ENCODE measurements at places on chromosomes 12 and 14.

- DNase-seq, result peak; percentile 15
Measured at GRCh38 chr14:104601786-104602185, 2.8 kb downstream of the TMEM179 start.

GRCh38 chr14:33700052-33700451 is 250.8 kb downstream of the EGLN3 start:
- peak; percentile 25 for DNase-seq

DNA sequence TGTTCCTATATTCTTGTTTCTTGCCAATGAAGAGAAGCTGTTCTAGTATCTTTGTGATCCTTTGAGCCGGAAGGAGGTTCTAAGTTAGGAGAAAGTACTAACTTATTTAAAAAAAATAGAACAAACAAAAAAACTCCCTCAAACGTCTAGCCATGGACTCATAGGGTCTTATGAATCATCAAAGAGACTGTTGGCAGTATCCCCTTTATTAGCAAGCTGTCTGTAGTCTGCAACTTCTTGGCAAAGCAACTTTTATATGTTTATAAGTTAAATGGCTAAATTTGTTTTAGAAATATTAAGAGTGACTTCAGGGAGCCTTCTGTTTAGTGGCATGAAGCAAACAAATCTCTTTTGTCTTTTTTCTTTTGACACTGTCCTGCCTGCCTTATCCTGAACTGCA is 291.9 kb downstream of the FUT8 start:
- peak; percentile 40 for DNase-seq

DNA sequence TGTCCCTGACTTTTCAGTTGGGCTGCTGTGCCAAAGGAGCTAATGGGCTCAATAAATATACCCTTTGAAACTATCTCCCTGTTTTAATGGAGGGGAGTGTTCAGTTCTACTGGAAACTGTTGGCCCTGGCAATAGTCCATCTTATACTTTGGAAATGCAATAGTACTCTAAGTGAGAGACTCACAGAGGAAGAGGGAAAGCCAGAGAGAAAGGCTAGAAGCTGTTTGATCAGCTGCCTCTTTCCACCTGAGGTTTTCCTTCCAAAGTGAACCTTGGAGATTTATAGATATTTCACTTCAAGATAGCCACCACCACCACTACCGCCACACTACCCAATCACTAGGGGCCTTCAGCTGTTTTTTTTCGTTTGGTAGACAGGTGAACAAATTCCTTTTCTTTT is 93.6 kb upstream of the CCDC91 start:
- DNase-seq, result no peak

DNA sequence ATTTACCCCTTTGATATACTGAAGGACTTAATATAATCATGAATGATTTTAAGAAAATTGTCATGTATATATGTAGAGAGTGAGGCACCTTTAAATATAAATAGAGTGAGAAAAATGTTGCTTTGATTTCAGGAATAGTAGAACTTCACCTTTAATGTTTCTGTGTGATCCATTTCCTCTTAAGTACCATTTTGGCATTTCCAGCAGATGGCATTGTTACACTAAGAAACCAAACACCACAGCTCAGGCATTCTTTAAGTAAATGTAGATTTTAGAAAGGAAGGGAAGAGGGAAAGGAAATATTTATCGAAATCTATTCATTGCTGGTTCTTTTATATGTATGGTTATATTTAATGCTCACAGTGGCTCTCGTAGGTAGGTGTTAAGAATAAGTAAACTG is 556.7 kb upstream of the FBXO33 start:
- peak; percentile 13 for DNase-seq

DNA sequence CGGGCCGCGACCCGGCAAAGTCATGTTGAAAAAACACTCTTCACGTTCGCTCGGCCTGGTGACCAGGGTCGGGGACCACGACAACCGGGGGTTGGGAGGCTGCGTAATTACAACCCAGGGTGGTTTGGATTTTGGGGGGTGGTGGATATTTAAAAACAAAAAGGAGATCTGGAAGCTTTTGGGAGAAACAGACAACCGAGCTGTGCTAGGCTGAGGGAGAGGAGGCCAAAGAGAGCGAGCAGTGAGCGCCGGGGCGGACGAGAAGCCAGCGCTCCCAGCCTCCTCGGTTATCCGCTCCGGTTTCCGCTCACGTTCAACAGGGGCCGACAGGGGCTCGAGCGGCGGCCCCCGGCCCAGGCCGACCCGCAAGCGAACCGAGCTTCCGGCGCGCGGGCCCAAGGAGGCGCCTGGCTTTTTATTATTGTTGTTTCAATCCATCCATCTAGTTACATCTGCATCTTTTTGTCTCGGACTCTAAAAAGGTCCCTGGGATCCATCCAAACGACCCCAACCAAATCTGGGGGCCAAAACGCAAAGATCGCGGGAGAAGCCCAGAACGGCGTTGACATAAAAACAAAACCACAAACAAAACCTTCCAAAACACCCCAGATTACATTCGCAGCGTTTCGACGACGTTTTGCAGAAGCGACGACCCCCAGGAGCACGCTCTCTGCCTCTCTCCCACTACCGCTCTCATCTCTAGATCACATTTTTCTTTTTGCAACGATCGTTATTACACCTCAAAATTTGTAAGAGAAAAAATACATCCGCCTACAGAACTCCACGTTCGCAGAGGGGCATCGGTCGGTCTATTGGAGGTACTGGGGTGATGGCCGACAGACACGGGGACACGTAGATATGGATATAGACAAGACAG is 771 bp downstream of the OTX2 start:
- DNase-seq, result no peak

GRCh38 chr12:6961695-6962284 is 8.7 kb downstream of the PHB2 start:
- DNase-seq, result peak; percentile 89

- DNase-seq, result no peak
Measured at GRCh38 chr14:33740531-33740930, 210.3 kb downstream of the EGLN3 start.

DNA sequence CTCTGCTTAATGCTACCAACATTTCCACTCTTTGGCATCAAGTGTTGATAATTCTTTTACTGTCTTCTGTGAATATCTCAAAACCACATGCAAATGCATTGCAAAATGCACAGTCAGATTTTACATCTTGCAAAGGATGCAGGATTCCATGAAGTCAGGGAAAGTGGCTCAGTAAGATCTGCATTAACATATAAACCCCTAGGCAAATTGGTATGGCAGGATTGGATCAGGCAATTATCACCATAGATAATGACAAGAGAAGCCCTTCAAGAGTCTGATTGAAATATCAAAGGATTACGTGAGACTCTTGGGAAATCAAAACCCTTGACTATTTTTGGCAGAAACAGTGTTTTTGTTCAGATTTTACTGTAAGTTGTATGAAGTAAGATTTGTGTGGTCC is 71.0 kb downstream of the TMTC2 start:
- no peak for DNase-seq

DNA sequence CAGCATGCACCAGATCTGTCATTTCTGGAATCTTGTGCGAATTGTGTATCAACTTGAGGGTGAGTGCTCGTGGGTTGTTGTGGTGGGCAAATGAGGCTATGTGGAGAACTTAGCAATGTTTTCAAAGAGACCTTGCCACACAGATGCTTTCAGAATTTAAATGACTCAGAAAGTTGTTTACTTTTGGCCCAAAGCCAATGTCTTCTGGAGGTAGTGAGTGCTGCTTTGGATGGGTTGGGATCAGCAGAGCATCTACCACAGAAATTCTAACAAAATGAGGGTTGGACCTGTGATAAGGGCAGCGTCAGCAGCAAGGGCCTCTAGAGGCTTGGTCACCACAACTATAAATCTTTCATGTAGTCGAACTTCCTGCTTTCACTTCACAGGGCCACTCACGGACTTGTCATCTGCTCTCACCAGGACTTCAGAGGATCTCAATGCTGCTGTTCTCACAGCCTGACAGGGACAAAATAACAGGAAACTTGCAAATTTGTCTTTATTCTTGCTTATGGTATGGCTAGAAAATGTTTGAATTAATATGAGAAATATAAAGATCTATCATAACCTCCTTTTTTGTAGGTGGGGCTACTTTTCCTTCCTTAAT is 111.4 kb downstream of the DACT1 start:
- peak; percentile 89 for DNase-seq

DNA sequence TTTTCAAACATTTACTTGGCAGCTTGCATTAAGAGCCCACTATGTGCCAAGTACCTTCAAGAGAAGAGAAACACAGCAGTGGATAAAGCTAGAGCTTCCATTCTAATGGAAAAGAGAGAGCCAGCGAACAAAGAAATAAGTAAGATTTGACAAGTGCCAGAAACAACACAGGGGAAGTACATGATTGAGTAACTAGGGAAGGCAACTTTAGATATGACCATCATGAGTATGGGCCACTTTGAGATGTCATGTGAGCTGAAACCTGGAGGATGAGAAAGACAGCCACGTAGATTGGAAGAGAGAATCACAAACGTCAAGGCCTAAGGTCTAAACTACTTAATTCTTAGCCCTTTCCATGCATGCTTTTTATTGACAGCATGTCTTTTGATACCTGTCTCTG is 121.4 kb downstream of the ITPR2 start:
- DNase-seq, result no peak

DNA sequence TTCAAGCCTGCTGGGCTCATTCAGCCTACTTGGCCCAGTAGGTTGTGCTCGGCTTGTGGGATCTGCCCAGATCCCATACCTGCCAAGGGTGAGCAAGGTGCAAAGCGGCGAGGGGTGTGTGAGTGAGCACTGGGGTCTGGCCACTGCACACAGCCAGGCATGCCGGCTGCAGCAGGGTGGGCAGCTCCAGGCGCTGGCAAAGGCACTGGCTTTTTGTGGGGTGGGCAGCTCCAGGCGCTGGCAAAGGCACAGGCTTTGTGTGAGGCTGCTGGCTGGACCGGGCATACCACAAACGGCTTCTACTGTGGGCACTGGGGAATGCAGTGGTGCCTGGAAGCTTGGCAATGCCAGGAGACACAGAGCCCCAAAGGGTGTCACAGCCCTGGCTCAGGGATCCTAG is 137.4 kb downstream of the SLC16A7 start:
- no peak for DNase-seq

- no peak for DNase-seq
Measured at GRCh38 chr12:50642761-50643160, 121.1 kb upstream of the ATF1 start.

- DNase-seq, result peak; percentile 96
Measured at GRCh38 chr12:27843714-27844245, 63.7 kb upstream of the MANSC4 start.

All from fibroblast of skin of scalp (primary cell).